ENCODE measurements at places on chromosomes 3 and 15. TPM values are rescaled to one million over a fixed set of nuclear protein-coding genes. Genes with fewer than 3 reads are reported as not detected.

The SLC22A13 gene
- 1.00 TPM for total RNA-seq

The GCSAM gene
- total RNA-seq = not detected

The C15orf62 gene
- 0.19 TPM for total RNA-seq

The ATOSA gene
- total RNA-seq = 61.5 TPM

The RTP3 gene
- total RNA-seq = not detected

GRCh38 chr15:48721061-48721810 lies 75.7 kb upstream of the FBN1 start:
- no peak for DNase-seq

GRCh38 chr3:28406241-28406640 lies 57.6 kb upstream of the AZI2 start:
- DNase-seq = no peak

- no peak for DNase-seq
Observed at GRCh38 chr15:63530235-63530634, 25.8 kb downstream of the USP3 start.

GRCh38 chr3:101120039-101120438 lies 126.8 kb upstream of the ABI3BP start:
- DNase-seq = no peak

DNA sequence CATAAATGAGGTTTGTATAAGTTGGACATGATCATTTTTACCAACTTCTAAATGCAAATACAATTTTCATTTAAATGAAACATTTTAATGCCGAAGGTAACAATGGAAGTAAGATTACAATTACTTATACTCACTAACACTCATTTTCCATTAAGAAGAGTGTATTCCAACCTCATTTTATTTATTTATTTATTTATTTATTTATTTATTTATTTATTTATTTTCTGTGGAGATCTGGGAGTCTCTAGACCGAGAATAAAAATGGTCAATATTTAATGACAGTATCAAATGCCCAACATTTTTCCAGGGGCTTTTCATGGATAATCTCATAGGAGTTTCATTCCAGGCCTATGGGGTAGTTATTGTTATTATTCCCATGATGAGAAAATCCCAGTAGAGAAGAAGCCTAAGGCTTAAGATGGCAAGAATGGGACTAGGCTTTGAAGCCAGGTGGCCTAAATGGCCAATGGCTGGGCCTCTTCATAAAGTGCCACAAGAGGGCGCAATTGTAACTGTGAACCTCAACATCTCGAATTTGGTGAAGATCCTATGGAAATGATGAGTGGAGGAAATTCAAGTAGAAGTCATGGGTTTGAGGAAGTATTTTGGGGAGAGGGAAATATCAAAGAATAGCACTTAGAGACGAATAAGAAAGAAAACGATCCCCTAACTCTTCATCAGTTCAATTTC lies 21.3 kb downstream of the VGLL3 start:
- DNase-seq = no peak

- DNase-seq = no peak
Observed at GRCh38 chr3:151707216-151707615, 26.5 kb upstream of the AADACL2 start.

Measured in mesenteric fat pad (tissue), 1 donor.